ENCODE measurements at places on chromosomes 4 and X. TPM values are rescaled to one million over a fixed set of nuclear protein-coding genes. Genes with fewer than 3 reads are reported as not detected.
A peak's percentile ranks its signal among the peaks of the same experiment; 100 is the strongest.

- no peak overlapping the region for H3K4me3 ChIP-seq
- DNase-seq, result peak; percentile 88
- no peaks in the 10 kb centered on the region for H3K36me3 ChIP-seq
- H3K27ac ChIP-seq, result peak overlapping the region; percentile 40
These were observed 139.5 kb upstream of the NOCT start for GRCh38 chr4:138875891-138876608.

- H3K27me3 ChIP-seq, result no peaks in the 10 kb centered on the region
- no peak for DNase-seq
These were observed 130.3 kb downstream of the GPR143 start for GRCh38 chrX:9635368-9635767.

GRCh38 chrX:30568136-30568535 lies 9.4 kb downstream of the TASL start:
- H3K27ac ChIP-seq, result no peak overlapping the region
- peak; percentile 60 for DNase-seq
- H3K4me3 ChIP-seq, result no peak overlapping the region
- H3K4me1 ChIP-seq, result no peaks in the 10 kb centered on the region
- H3K27me3 ChIP-seq, result no peaks in the 10 kb centered on the region
- no peaks in the 10 kb centered on the region for H3K36me3 ChIP-seq

GRCh38 chrX:17633546-17633945 lies 103.7 kb upstream of the SCML1 start:
- H3K27ac ChIP-seq, result peak overlapping the region; percentile 19
- H3K4me1 ChIP-seq, result peaks cover 2% of the 10 kb centered on the region
- no peak overlapping the region for H3K4me3 ChIP-seq
- DNase-seq, result no peak
- H3K36me3 ChIP-seq, result no peaks in the 10 kb centered on the region

DNA sequence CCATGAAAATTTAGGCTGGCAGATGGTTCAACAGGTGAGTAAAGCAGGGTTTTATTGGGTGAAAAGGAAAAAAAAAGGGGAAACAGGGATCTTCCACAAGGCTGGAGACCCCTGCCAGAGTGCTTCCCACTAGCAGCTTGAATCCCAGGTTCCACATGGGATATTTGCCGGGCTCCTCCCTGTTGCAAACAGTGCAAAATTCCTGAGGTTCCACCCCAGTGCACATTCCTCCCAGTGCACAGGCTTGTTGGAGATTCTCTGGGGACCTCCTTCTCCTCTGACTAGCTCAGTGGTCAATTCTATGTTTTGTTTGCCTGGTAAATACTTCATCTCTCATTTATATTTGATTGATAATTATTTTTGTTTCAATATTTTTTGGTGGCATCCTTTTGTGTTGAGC lies 66.4 kb upstream of the UGT2B15 start:
- no peak overlapping the region for H3K27ac ChIP-seq
- no peaks in the 10 kb centered on the region for H3K27me3 ChIP-seq

DNA sequence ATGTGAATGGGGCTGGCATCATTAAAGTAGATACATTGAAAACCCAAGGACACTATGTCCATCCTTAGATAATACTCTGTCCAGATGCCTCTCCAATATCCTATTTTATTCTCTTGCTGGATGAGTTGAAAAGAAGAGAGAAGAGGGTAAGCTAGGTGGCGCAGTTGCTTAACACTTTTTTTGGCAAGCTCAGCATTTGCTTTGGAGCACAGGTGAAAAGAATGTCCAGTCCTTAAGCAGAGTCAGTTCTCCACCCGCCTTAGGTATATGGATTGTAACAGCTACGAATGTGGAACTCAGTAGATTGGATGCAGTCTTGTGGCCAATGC lies 208.4 kb downstream of the NWD2 start:
- H3K36me3 ChIP-seq, result no peaks in the 10 kb centered on the region
- H3K27ac ChIP-seq, result no peak overlapping the region
- DNase-seq, result peak; percentile 48
- no peaks in the 10 kb centered on the region for H3K4me1 ChIP-seq
- peaks cover 21% of the 10 kb centered on the region for H3K27me3 ChIP-seq

- no peak overlapping the region for H3K4me3 ChIP-seq
- H3K27ac ChIP-seq, result no peak overlapping the region
- H3K27me3 ChIP-seq, result no peaks in the 10 kb centered on the region
- peak; percentile 70 for DNase-seq
- H3K36me3 ChIP-seq, result no peaks in the 10 kb centered on the region
These were observed 178.5 kb downstream of the NHS start for GRCh38 chrX:17553469-17553868.

GRCh38 chr4:25500626-25501316 lies 123.7 kb downstream of the ANAPC4 start:
- H3K4me1 ChIP-seq, result no peaks in the 10 kb centered on the region
- H3K27ac ChIP-seq, result no peak overlapping the region
- H3K27me3 ChIP-seq, result no peaks in the 10 kb centered on the region
- no peak overlapping the region for H3K4me3 ChIP-seq
- DNase-seq, result no peak

- no peak overlapping the region for H3K4me3 ChIP-seq
- no peaks in the 10 kb centered on the region for H3K27me3 ChIP-seq
- no peak for DNase-seq
- H3K36me3 ChIP-seq, result no peaks in the 10 kb centered on the region
- no peaks in the 10 kb centered on the region for H3K4me1 ChIP-seq
- H3K27ac ChIP-seq, result no peak overlapping the region
These were observed 378.3 kb downstream of the GBA3 start for GRCh38 chr4:23070848-23071570.

DNA sequence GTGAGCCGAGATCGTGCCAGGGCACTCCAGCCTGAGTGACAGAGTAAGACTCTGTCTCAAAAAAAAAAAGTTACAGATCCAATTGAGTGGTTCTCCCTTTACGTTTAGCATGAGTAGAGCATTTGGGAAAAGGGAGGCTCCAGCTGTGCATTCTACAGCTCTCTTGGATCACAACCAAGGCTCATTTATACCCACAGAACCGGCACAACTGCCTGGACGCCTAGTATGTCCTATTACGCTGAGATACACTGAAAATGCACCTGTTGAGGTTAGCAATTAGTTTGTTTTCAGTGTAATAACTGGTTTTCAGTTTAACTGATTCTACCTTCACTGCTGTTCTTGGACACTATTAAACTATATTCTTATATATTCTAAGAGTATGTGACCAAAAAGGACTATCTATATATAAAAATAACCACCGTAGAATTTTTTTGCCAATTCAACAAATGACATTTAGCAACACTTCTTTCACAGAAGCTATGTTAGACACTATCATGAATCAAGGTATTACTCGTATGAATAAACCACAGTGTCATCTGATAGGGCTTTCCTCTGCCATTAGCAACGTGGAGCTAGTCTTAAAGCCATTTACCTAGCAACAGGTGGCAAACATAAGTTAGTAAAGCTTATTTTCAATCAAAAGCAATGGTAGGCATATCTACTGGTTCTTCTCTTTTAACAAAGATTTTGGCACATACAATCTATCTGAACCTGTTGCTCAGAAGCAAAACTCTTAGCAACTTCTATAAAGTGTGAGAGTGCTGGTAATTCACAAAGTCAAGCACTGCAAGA lies 3.6 kb downstream of the OTUD4 start:
- peaks cover 1% of the 10 kb centered on the region for H3K4me1 ChIP-seq
- H3K4me3 ChIP-seq, result no peak overlapping the region
- peak; percentile 24 for DNase-seq
- H3K27ac ChIP-seq, result peak overlapping the region; percentile 58
- peaks cover 5% of the 10 kb centered on the region for H3K36me3 ChIP-seq

DNA sequence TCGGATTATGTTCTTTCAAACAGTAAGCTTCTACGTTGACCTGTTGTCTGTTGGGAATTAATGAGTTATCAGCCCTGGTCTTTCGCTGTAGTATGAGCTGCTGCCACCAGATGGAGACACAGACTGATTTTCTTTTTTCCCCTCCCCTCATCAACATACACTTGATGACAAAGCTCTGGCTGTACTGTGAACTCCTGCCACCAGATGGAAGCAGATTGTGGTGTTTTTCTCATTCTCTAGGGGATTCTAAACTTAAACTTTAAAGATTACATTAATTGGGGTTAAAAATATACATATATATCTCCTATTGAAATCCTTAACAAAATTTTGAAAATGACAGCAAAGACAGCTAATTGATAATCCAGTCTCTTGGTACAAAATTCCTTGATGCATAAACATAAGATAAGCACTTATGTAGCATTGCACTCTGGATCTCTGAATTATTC lies 44.8 kb downstream of the SMS start:
- no peak overlapping the region for H3K27ac ChIP-seq
- H3K27me3 ChIP-seq, result no peaks in the 10 kb centered on the region
- peaks cover 19% of the 10 kb centered on the region for H3K36me3 ChIP-seq
- no peak overlapping the region for H3K4me3 ChIP-seq

GRCh38 chr4:69518538-69519198 lies 23.0 kb upstream of the UGT2B4 start:
- no peaks in the 10 kb centered on the region for H3K27me3 ChIP-seq
- no peak for DNase-seq
- H3K36me3 ChIP-seq, result no peaks in the 10 kb centered on the region

DNA sequence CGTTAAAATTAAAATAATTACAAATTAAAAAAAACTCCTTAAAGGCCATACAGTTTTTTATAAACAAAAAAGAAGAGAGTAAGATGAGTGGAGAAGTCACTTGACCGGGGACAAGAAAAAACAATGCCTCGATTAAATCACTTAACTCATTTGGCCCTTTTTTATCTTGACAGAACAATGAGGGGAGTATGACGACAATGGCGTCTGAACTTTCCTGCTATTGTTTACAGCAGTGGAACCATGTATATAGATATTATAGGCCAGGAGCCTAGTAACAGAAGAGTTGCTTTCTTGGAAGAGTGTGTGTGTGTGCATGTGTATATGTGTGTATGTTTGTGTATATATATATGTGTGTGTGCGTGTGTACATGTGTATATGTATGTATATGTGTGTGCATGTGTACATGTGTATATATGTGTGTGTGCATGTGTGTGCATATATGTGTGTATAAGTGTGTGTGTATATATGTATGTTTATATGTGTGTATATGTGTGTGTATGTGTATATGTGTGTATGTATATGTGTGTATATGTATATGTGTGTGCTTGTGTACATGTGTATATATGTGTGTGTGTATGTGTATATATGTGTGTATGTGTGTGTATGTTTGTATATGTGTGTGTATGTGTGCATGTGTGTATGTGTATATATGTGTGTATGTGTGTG lies 153.4 kb upstream of the FAT1 start:
- H3K36me3 ChIP-seq, result no peaks in the 10 kb centered on the region
- no peak overlapping the region for H3K27ac ChIP-seq
- DNase-seq, result no peak
- peaks cover 1% of the 10 kb centered on the region for H3K4me1 ChIP-seq
- H3K4me3 ChIP-seq, result no peak overlapping the region

GRCh38 chr4:151039733-151040132 lies 24.6 kb upstream of the LRBA start:
- no peak for DNase-seq
- H3K27ac ChIP-seq, result no peak overlapping the region
- no peaks in the 10 kb centered on the region for H3K4me1 ChIP-seq
- no peaks in the 10 kb centered on the region for H3K27me3 ChIP-seq
- H3K4me3 ChIP-seq, result no peak overlapping the region

GRCh38 chr4:22692736-22693135 lies at the start of gene GBA3:
Gene GBA3 (plus strand): TSS chr4:22692937.
- no peaks in the 10 kb centered on the region for H3K27me3 ChIP-seq
- H3K27ac ChIP-seq, result no peak within 1 kb of the TSS
- no peaks in the 10 kb centered on the region for H3K36me3 ChIP-seq
- H3K4me1 ChIP-seq, result no peaks in the 10 kb centered on the region
- no peak within 1 kb of the TSS for H3K4me3 ChIP-seq
- DNase-seq, result no peak

DNA sequence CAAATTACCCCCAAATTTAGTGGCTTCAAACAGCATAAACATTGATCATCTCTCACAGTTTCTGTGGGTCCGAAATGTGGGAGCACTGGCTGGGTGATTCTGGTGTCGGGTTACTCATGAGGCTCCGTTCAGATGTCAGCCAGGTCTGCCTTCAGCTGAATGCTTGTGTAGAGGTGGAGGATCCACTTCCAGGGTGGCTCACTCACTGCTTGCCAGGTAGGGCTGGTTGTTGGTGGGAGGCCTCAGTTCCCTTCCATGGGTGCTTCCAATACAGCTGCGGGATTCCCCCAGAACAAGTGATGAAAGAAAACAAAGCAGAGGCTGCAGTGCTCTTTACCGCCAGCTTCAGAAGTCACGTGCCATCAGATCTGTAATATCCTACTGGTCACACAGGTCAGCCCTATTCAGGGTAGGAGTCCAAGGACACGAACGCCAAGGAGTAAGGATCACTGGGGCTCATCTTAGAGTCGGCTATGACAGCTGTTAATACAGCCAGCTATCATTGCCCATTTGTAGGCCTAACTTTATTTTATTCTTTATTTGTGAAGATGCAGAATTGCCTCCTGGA lies 1.1 kb upstream of the SMIM43 start:
- H3K27ac ChIP-seq, result no peak overlapping the region
- H3K27me3 ChIP-seq, result no peaks in the 10 kb centered on the region
- no peak overlapping the region for H3K4me3 ChIP-seq
- no peaks in the 10 kb centered on the region for H3K36me3 ChIP-seq
- H3K4me1 ChIP-seq, result peaks cover 4% of the 10 kb centered on the region
- DNase-seq, result no peak

DNA sequence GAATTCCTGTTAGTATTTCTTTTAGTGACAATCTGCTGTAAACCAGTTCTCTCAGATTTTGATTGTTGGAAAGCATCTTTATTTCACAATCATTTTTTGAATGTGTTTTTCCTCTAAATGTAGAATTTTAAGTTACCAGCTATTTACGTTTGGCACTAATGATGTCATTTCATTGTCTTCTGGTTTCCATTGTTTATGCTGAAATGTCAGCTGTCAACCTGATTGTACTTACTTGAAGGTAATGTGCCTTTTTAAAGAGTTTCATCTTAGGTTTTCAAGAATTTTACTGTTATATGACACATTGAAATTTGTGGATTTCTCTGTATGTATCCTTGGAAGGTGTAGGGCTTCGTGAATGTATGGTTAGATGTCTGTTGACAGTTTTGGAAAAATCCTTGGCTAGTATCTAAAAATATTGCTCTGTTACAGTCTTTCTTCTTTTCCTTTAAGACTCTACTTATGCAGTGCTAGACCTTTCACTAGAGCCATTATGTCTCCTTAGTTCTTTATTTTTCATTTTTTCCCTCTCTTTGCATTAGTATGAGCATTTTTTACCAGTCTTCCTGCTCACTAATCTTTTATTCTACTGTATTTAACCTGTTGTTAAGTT lies 30.4 kb downstream of the SMAD1 start:
- no peak overlapping the region for H3K27ac ChIP-seq
- peaks cover 8% of the 10 kb centered on the region for H3K36me3 ChIP-seq
- no peak overlapping the region for H3K4me3 ChIP-seq

GRCh38 chr4:2697995-2698414 lies 58.1 kb downstream of the TNIP2 start:
- H3K27ac ChIP-seq, result no peak overlapping the region
- H3K36me3 ChIP-seq, result peaks cover 71% of the 10 kb centered on the region
- no peaks in the 10 kb centered on the region for H3K27me3 ChIP-seq
- no peaks in the 10 kb centered on the region for H3K4me1 ChIP-seq
- DNase-seq, result no peak

The LEF1 gene
- 0.56 TPM for total RNA-seq

The PRPS1 gene
- 162 TPM for total RNA-seq

The INTU gene
- 12.5 TPM for total RNA-seq

The SPIN4 gene
- total RNA-seq, result 3.6 TPM

The TMEM165 gene
- 49.6 TPM for total RNA-seq

The AVPR2 gene
- total RNA-seq, result not detected

The PASD1 gene
- total RNA-seq, result not detected

The SUPT20HL2 gene
- total RNA-seq, result not detected

The TBC1D9 gene
- 16.9 TPM for total RNA-seq

The CC2D2A gene
- total RNA-seq, result 26.3 TPM

The PPP2R2C gene
- total RNA-seq, result not detected

The DKC1 gene
- 63.8 TPM for total RNA-seq

The UNC5C gene
- total RNA-seq, result under 0.01 TPM

The FGF5 gene
- 18.6 TPM for total RNA-seq
